ENCODE measurements at places on chromosomes 2 and 18.

GRCh38 chr2:65922794-65923193 is 490.4 kb upstream of the SPRED2 start:
- no peak for DNase-seq

DNA sequence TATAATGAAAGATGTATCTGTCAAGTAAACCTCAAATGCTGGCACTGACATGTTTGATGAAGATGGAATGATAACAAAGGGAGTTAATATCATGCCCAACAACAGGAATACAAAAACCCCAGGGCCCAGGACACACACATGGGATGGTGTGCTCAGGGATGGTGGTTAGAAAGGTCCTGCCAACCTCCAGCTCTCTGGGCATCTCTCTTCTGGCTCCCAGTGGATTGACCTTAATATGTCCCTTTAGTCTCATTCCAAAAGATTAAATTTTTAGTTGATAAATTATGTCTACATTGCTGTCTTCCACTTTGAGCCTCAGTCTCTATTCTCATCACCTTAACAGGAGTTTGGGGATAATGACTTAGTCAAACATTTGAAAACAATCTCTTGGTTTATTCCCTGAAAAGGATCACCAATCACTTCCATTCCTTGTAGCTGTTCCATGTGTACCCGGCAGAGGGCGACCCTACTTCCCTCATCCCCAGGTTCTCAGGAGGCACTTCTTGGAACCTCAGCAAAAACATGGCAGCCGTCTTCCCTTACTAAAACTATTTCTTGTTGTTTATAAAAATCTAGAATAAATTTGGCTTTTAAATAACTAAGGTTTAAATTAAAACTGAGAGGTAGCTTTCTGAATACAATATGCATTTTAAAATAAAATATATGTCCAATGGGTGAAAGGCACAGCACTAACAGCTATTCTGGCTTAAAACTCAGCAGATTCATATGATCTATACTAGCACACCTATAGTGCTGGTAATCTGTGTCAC is 29.6 kb downstream of the MCEE start:
- DNase-seq: peak; percentile 59

DNA sequence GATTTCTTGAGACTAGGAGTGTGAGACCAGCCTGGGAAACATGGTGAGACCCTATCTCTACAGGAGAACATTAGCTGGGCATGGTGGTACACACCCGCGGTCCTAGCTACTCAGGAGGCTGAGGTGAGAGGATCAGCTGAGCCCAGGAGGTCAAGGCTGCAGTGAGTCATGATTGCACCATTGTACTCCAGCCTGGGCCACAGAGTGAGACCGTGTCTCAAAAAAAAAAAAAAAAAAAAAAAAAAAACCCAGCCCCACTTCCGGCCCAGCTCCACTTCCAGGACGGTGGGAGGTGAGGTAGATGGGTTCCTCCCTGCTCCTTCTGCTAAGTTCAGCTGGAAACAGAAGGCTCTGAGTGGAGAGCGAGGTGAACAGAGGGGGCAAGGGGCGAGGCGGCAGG is 41.4 kb upstream of the NFATC1 start:
- DNase-seq: no peak

DNA sequence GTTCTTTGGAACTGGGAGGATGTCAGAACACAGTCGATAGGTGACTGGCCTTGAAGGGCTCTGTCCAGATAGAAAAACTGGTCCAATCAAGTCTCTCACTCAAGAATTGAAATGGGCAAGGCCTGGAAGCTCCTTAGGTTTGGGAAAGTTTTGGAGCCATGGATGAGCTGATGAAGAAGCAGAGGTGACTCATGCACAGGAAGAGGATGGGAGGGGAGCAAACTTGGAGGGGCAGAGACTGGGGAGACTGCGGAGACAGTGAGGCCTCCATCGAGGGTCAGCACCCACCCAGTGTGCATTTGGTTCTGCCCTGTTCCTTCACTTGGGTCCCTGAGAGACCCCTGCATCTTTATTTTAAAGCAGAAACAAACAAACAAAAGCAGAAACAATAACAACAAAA is 41.1 kb downstream of the SOWAHC start:
- no peak for DNase-seq

- DNase-seq: no peak
Measured at GRCh38 chr18:49761771-49762170, 51.6 kb downstream of the ACAA2 start.

- no peak for DNase-seq
Measured at GRCh38 chr2:71712158-71712818, 258.9 kb downstream of the DYSF start.
